ENCODE measurements at places on chromosomes 12 and 14. TPM values are rescaled to one million over a fixed set of nuclear protein-coding genes. Genes with fewer than 3 reads are reported as not detected.

GLIPR1L2 gene
- total RNA-seq: 0.55 TPM

GZMH gene
- not detected for total RNA-seq

GRCh38 chr12:121279507-121279915 is 17.0 kb downstream of the CAMKK2 start:
- DNase-seq: no peak
- no peaks in the 10 kb centered on the region for H3K36me3 ChIP-seq
- no peak overlapping the region for H3K27ac ChIP-seq
- no peaks in the 10 kb centered on the region for H3K4me1 ChIP-seq
- H3K4me3 ChIP-seq: no peak overlapping the region

C12orf50 gene
- not detected for total RNA-seq

TEAD4 gene
- total RNA-seq: not detected

AVPR1A gene
- total RNA-seq: not detected

GRCh38 chr14:85090681-85091080 is 439.3 kb upstream of the FLRT2 start:
- no peaks in the 10 kb centered on the region for H3K27me3 ChIP-seq
- H3K27ac ChIP-seq: no peak overlapping the region
- H3K4me3 ChIP-seq: no peak overlapping the region
- H3K36me3 ChIP-seq: no peaks in the 10 kb centered on the region

DNA sequence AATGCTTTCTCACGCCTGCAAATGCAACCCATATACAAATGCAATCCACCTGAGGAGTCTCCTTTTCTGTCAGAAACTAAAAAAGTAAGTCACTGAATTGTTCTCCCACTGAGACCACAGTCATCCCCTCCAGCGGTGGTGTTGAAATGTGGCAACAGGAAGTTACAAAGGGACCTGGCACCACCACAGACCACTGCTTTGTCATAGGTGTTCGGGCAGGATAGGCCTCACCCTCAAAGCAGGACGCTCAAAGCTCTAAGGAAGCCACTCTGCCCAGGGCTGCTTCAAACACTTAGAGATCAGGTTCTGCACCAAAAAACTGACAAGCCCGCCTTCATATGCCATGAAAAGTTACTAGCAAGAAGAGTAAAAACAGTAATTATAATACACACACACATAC is 11.3 kb downstream of the PHLDA1 start:
- H3K27me3 ChIP-seq: no peaks in the 10 kb centered on the region
- H3K4me3 ChIP-seq: no peak overlapping the region
- DNase-seq: peak; percentile 86
- no peaks in the 10 kb centered on the region for H3K36me3 ChIP-seq

GRCh38 chr12:92928421-92928961 is 604 bp downstream of the EEA1 start:
- H3K27ac ChIP-seq: peak overlapping the region; percentile 90
- H3K4me1 ChIP-seq: peaks cover 28% of the 10 kb centered on the region
- no peaks in the 10 kb centered on the region for H3K36me3 ChIP-seq
- H3K4me3 ChIP-seq: peak overlapping the region; percentile 57
- DNase-seq: no peak

ZC2HC1C gene
- total RNA-seq: 0.97 TPM

DNA sequence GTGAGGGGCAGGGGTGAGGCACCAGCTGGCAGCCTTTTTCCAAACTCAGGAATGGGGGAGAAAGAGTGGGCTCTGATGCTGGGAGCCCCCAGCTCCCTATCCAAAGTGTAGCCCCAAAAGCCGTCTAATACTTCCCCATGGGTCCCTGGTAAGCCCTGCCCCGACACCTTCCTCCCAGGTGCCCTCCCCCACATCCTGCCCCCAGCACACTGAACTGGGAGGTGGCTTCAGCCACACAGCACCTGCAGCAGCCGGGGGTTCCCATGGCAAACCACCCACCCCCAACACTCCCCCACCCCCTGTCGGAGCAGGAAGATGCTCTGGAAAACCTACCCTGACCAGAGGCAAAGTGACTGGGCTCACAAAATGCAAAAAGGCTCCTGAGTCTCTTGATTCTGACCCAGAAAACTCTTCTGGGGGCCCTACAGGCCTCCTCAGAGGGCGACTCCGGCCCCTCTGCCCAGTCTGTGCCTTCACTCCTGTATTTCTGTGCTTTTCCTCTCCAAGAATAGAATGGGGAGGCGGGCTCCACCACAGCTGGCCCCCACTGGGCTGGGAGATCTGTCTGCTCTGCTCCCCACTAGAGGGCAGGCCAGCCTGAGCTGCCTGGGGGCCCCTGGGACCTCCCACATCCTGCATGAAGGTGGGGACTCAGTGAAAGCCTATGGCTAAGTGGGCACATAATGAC is 81.6 kb downstream of the ITPK1 start:
- H3K4me3 ChIP-seq: no peak overlapping the region
- H3K4me1 ChIP-seq: peaks cover 21% of the 10 kb centered on the region
- no peaks in the 10 kb centered on the region for H3K27me3 ChIP-seq
- peak; percentile 28 for DNase-seq
- no peaks in the 10 kb centered on the region for H3K36me3 ChIP-seq
- no peak overlapping the region for H3K27ac ChIP-seq

GRCh38 chr14:28901631-28902030 is 135.0 kb downstream of the FOXG1 start:
- H3K4me3 ChIP-seq: no peak overlapping the region
- DNase-seq: no peak
- no peaks in the 10 kb centered on the region for H3K36me3 ChIP-seq
- no peaks in the 10 kb centered on the region for H3K4me1 ChIP-seq
- H3K27me3 ChIP-seq: no peaks in the 10 kb centered on the region

DNA sequence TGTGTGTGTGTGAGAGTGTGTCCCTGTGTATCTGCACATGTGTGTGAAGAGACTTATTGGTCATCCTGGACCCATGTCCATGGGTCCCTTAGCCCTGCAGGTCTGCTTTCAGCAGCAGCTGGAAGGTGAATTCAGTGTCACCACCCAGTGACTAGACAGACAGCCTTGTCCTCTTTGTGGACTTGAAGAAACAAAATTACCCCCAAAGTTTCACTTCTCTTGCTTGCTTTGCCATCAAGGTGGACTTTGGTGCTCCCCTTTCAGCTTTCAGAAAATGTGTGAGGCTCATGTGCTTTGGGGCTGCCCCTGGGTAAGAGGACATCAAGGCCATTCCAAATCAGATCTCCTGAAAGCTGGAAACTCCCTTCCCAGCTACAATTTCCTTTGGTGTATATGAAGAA is 1063.8 kb downstream of the BCL11B start:
- H3K4me3 ChIP-seq: no peak overlapping the region
- H3K27me3 ChIP-seq: no peaks in the 10 kb centered on the region
- H3K4me1 ChIP-seq: peaks cover 93% of the 10 kb centered on the region
- no peak for DNase-seq

GRCh38 chr14:54674046-54674741 is 107.3 kb downstream of the SAMD4A start:
- no peak overlapping the region for H3K4me3 ChIP-seq
- DNase-seq: no peak
- H3K36me3 ChIP-seq: no peaks in the 10 kb centered on the region
- peaks cover 17% of the 10 kb centered on the region for H3K4me1 ChIP-seq
- H3K27ac ChIP-seq: no peak overlapping the region

GRCh38 chr14:100325958-100326357 is 2.8 kb downstream of the SLC25A47 start:
- no peak overlapping the region for H3K4me3 ChIP-seq
- H3K27me3 ChIP-seq: no peaks in the 10 kb centered on the region
- no peaks in the 10 kb centered on the region for H3K36me3 ChIP-seq
- no peak overlapping the region for H3K27ac ChIP-seq
- no peaks in the 10 kb centered on the region for H3K4me1 ChIP-seq
- DNase-seq: no peak

MDGA2 gene
- total RNA-seq: not detected

GPR137C gene
- total RNA-seq: not detected

DNA sequence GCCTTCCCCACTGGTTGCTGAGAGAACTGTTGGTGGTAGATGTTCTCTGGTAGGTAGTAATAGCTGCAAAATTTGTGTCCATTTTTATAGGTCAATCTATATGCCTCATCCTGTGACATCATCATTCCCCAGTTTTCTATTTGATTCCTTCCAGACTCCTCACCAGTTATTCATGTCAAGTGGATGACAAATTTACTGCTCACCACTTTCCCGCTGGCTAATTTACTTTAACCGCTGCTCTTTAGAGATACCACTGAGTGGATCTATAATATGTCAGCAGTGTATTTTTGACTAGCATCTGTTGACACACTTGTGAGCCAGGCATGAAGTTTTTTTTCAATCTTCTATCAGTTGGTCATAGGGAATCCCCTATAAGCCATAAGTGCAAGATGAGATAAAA is 24.6 kb downstream of the GPR65 start:
- H3K27ac ChIP-seq: no peak overlapping the region
- no peaks in the 10 kb centered on the region for H3K36me3 ChIP-seq
- H3K4me1 ChIP-seq: peaks cover 56% of the 10 kb centered on the region

- no peak overlapping the region for H3K4me3 ChIP-seq
- H3K27ac ChIP-seq: no peak overlapping the region
- H3K4me1 ChIP-seq: no peaks in the 10 kb centered on the region
- no peaks in the 10 kb centered on the region for H3K36me3 ChIP-seq
- no peaks in the 10 kb centered on the region for H3K27me3 ChIP-seq
These were observed 15.7 kb upstream of the SLC10A1 start for GRCh38 chr14:69812711-69813110.

- no peak overlapping the region for H3K4me3 ChIP-seq
- no peaks in the 10 kb centered on the region for H3K4me1 ChIP-seq
- no peaks in the 10 kb centered on the region for H3K27me3 ChIP-seq
- DNase-seq: no peak
These were observed 58.2 kb downstream of the CACNA1C start for GRCh38 chr12:2110849-2111566.

OR11H6 gene
- not detected for total RNA-seq

DNA sequence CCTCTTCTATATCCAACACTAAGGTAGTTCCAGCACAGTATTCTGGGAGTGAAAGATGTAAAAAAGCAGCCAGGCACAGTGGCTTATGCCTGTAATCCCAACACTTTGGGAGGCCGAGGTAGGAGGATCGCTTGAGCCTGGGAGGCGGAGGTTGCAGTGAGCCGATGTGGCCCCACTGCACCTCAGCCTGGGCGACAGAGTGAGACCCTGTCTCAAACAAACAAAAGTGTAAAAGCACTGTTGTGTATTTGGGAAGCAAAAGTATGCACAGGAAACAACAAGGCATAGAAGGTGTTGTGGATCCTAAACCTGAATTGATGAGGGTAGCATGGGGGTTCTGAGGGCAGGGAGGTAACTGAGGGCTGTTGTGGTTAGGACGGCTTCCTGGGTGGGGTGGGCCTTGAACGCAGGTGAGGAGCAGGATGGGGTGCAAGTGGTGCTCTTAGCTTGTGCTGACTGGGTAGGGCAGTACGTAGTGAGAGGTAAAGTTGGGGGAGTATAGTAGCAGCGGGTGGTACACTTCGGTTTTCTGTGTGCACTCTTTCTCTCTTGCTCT is 64.2 kb downstream of the RASSF3 start:
- H3K36me3 ChIP-seq: no peaks in the 10 kb centered on the region
- H3K27ac ChIP-seq: peak overlapping the region; percentile 70
- DNase-seq: peak; percentile 83
- no peak overlapping the region for H3K4me3 ChIP-seq

GLRX5 gene
- 18.7 TPM for total RNA-seq

DNA sequence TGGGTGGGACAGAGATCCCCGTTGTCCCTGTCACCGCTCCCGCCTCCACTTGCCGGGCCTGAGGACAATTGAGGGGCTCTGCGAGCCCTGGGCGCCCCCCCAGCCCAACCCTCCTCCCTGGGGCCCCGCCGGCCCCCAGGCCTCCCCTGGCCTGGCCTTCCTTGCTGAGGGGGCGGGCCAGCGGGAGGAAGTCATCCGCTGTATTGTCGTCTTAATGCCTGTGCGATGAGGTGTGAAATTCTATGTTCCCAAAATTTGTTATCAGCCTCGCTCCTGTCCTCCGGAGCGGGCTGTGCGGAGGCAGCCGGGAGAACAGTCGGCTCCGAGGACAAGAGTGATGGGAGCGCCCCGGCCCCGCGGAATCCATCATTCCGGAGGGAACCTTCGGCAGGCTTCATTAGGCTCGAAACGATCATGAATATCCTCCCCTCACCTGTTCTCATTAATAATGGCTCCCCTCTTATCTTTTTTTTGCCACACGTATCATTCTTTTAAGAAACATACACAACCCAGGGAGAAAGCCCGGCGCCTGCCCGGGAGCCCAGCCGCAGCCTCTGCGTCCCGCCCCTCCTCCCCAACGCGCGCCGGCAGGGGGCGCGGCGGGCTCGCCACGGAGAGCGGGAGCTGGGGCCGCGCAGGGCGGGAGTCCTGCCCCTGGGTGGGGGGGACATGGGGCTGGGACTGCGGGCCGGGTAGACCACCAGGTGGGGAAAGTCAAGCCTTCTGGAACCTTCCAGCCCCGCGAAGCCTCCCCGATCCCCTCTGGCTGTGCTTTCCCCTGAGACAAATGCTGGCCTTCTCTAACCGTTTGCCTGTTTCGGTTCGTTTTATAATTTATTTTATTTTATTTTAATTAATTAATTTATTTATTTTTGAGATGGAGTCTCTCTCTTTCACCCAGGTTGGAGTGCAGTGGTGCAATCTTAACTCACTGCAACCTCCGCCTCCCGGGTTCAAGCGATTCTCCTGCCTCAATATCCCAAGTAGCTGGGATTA is 17.1 kb upstream of the DLK1 start:
- no peaks in the 10 kb centered on the region for H3K36me3 ChIP-seq
- H3K4me3 ChIP-seq: no peak overlapping the region
- DNase-seq: no peak
- H3K4me1 ChIP-seq: no peaks in the 10 kb centered on the region
- H3K27ac ChIP-seq: no peak overlapping the region
- H3K27me3 ChIP-seq: no peaks in the 10 kb centered on the region

SYT1 gene
- total RNA-seq: not detected

DNA sequence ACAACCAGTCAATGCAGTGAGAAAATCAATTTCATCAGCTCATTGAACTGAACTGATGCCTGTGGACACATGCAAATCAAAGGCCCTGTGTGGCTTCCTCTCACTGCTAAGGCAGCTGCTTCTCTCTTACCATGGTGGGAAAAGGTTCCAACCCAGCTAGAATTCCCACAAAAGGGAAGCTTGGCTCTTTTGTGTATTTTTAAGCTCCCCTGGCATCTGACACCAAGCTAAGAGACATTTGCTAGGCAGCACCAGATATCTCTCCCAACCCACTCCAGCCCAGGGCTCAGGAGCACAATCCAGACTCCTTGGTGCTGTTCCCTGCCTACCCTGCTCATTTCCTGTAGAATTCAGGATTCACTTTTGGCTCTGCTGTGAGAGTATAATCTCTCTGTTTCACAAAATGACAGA is 129.6 kb downstream of the GXYLT1 start:
- H3K27me3 ChIP-seq: no peaks in the 10 kb centered on the region
- H3K4me3 ChIP-seq: no peak overlapping the region
- H3K4me1 ChIP-seq: no peaks in the 10 kb centered on the region

VPS37B gene
- 22.8 TPM for total RNA-seq

Data from CD4-positive, alpha-beta memory T cell (primary cell).